ENCODE measurements at places on chromosomes 2 and 18.

DNA sequence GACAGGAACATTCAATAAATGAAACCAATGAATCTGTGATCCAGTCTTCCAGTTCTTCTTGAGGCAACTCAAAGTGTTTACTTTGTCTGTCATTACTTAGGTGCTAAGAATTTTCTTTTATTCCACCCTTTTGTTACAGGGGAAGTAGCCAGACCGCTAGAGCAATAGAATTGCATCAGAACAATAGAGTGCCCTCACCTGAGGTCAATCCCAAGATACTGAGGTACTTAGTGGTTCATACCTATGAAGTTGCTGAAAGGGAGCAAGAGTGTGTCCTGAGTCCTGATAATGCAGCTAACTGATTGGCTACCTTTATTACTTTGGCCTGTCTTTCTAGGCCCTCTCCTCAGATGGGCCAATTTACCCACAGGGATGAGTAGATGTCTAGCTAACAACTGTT, 359.4 kb upstream of the KCNH7 start:
- no peak for DNase-seq

DNA sequence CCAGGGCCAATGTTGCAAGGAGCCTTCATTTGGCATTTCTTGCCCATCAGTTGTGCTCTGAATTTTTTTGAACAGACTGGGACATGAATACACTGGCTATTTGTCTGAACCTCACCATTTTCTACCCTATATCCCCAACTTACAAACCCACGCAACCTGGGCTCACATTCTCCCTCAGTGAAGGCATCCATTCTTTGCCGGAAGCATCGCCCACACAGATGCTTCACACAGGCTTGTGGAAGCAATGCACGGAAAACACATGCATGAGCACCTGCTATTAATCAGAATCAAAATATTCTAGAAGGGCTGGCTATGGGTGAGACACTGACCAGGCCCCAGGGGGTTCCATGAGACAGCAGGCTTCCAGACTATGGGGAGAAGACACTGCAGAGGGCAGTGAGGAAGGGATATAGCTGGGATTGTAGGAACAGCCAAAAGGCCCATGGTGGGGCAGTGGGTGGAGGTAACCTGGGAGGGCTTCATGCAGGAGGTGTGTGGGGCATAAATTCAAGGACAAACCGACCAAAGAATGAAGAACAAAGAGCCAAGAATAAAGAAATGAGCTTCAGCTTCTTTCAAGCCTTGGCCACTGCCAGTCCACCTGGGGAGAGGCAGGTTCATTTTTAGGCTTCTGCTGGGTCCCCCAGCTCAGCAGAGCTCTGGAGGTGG, 261.5 kb downstream of the CELF4 start:
- no peak for DNase-seq

GRCh38 chr2:70381821-70382220, 80.0 kb upstream of the FAM136A start:
- no peak for DNase-seq

GRCh38 chr2:237295889-237296480, 118.0 kb downstream of the COL6A3 start:
- DNase-seq: no peak

- no peak for DNase-seq
These were observed 162.3 kb upstream of the ZEB2 start for GRCh38 chr2:144682248-144682647.

GRCh38 chr2:23900541-23901322, 26.2 kb downstream of the ATAD2B start:
- DNase-seq: no peak

DNA sequence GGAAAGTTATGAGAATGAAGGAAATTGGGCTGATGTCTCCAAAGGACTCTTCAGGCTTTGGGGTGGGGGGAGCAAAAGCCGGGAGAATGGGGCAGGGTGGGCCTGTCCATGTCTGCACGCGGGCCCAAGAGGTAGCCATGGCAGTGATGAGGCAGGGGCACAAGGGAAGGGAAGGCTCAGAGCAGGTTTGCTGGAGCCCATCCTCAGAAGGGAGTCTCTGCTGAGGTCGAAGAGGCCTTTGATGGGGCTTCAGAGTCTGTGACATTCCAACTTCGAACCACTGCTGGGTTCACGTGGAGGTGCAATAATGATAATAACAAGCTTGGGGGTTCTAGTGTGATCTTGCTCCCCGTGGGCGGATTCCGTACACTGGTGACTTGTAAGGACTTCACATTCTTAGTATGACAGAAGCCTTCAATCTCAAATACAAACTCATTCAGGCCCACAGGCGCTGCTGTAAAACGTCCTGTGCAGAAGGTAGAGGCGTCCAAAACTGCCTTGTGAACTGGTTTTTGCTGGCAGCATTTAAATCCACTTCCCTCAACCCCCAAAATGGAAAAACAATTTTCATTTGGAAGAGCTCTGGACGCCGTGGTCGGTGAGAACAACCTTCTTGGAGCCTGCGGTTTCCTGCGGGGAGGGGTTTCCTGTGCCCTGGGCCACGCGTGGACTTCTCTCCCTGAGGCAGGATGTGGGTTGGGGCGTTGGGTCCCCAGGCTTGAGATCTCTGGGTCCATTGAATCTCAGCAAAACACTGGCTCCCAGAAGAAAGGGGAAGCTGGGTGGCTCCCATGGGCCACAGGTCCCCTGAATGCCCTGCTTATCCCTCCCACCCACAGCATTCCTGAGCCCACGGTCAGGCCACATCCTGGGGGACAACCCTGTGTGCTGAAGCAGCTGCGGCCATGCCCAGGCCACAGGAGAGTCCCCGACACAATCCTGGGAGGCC, 151.0 kb downstream of the TPO start:
- no peak for DNase-seq

DNA sequence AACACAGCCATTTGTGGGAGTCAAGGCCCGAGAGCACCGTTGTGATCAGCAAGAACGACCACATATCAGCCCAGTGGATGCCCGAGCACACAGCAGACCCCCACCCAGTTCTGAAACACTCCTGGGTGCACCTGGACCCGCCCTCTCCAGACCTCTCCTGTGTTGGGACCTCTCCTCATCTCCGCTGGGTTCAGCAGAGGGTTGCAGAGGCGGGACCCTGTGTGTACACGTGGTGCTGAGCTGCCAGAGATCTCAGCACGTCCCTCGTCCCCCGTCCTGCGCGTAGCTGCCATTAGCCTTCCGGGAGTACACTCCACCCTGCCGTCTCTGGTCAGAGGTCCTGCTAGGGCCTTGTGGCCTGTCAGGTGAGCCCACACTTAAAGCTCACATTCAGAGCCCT, 51.7 kb downstream of the ADI1 start:
- DNase-seq: no peak

DNA sequence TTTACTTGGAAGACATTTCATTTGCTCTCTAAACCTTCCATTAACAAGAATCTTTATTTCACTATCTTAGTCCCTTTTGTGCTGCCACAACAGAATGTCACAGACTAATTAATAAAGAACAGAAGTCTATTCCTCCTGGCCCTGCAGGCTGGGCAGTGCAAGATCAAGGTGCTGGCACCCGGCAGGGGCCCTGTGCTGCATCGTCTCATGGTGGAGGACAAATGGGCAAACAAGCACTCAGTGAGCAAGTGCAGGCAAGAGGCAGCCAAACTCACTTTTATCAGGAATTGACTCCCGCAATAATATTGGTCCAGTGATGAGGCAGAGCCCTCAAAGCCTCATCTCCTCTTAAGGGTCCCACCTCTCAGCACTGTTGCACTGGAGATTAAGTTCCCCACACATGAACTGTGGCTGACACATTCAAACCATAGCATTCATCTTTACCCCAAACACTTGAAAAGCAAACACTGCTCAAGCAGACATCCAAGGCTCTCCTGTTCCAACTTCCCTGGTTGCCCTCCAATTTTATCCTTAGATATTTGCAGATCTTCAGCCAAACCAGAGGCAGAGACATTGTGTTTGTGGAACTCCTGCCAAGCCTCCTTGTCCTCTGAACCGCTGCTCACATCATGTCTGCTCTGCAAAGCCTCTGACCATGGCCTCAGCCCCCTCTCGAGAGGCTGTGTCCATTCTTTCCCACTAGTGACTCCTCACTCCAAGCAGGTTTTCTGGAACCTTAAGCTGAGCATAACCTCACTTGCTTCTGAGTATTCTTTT, 404.4 kb upstream of the SOX11 start:
- DNase-seq: no peak

DNA sequence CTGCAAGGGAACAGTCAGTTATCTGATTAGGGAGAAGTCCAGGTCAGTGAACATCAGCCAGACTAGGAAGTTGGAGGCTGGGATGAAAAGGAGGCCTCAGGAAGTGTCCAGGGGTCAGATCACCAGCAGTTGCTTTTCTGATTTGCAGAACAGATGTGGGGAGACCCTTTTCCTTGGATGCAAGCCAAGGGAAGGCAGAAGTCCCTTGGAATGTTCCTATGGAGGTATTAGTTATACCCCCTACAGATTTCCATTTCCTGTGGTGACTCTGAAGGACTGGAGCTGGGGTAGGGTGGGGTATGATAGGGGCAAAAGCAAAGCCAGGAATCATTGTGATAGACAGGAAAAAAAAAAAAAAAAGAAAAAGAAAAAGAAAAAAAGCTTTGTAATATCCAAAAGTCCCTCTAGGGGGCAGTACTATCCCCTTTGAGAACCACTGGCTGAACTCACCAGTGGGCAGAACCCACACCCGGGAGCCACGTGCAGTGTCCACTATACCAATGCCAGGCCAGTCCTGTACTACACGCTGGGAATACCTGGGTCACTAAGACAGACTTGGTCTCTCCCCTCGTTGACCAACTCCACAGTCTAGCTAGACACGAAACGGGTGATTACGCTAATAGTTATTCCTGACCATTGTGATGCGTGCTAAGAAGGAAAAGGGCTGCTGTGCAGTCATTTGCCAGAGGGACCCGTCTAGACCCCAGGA, 7.4 kb downstream of the DYSF start:
- no peak for DNase-seq

GRCh38 chr2:65071499-65072180, 15.4 kb downstream of the CEP68 start:
- no peak for DNase-seq

DNA sequence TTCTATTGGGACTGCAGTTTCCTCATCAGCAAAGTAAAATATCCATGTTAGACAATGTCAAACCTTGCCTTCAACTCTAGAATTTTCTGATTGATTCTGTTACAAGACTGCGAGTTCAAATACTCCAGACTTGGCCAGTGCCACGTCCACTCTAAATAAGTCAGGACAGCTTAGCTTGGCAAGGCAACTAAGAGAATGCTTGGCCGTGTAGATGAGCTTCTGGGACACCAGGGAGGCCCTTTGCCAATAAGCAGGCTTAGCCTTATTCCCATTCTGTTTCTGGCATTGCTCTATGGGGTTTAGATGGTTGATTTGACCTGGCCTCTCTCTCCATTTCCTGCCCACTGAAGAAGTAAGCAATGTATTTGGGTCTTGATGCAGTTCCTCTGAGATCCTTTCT, 218.1 kb upstream of the SIX2 start:
- no peak for DNase-seq

GRCh38 chr18:32160547-32160946, 29.3 kb upstream of the MEP1B start:
- DNase-seq: no peak

DNA sequence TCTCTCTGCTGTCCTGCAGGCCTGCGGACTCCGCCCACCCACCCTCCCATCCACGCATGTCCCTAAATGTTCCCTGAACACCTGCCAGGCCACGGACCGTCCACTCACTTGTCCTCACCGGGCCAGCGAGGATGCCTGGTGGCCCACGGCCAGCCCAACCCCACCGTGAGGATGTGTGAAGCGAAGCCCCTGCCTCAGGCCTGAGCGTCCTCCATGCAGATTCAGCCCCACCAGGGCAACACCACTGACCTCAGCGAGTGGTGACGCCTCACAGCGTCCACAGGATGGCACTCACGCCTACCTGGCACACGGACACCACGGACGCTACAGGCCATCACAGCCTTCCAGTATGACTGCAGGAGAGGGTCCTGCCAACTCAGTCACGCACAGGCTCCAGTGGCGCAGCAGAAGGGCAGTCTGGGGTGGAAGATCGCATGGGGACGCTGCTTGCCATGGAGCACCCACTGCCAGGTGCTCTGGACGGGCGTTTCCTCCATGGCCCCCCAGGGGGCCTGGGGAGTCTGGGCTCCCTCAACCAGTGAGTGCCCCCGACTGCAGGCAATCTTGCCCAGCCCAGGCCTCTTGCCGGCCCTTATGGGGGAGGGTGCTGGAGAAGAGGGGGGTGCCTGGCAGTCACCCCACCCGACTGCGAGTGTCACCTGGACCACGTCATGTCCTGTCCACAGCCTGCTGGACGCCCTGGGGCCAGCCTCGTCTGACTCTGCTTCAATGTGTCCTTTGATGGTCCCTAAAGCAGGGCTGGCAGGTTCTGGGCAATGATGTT, 25.4 kb downstream of the HDAC4 start:
- no peak for DNase-seq

DNA sequence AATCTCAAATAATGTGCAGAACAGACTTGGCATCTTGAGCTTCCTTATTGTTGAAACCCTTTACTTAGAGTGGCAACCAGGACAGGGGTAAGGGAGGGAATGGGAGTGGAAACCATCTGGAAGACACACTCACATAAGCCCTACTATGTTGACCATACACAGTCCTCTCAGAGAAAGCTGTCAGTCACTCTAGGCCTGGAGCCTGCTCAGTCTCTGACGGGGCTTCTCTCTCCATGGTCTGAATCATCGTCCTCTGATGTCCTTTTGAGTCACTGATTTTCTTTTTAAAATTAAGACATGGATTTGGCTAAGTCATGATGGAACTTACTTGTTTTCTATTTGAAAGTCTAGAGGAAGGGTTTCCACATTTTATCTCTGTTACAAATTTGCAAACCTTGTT, 74.0 kb downstream of the MYO1B start:
- no peak for DNase-seq

GRCh38 chr2:67219651-67220050, 177.5 kb upstream of the ETAA1 start:
- no peak for DNase-seq

DNA sequence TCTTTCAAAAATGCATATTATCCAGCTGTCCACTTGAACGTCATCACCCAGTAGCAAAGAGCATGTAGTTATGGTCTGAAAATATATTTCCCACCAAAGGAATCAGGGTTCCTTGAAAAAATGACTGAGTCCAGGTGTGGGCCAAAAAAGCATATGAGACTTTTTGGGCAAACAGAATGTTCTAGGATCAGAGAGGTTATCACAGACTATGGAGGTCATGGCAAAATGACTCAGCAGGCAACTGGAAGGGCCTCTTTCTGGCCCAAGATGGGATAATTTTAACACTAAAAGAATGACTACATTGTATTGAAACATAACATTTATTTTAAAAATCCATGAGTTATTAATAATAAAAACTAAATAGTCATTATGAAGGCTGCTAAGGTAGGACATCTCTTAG, 77.1 kb downstream of the COBLL1 start:
- no peak for DNase-seq

DNA sequence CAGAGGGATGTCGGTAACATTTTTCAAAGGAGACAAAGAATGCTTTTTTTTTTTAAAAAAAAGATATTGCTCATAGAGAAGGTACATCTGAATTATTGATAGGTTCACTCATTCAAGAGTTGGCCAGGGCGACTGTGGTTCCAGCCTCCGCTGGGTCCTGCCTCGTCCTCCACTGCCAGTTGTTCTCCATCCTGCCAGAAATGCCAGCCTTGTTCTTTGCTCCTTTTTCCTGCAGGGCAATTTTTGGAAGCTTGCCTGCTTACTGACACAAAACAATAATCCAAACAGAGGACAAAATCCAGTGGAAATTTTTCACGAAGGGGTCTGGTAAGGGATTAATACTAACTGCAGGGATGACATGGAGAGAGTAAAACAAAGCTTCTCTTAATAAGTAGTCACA, 1113.0 kb downstream of the CBLN2 start:
- no peak for DNase-seq

Data from GM18507 (cell line).